ENCODE measurements at places on chromosomes 3 and 15.
A peak's percentile ranks its signal among the peaks of the same experiment; 100 is the strongest.

- DNase-seq: no peak
Observed at GRCh38 chr3:102036472-102036871, 187.2 kb downstream of the NFKBIZ start.

DNA sequence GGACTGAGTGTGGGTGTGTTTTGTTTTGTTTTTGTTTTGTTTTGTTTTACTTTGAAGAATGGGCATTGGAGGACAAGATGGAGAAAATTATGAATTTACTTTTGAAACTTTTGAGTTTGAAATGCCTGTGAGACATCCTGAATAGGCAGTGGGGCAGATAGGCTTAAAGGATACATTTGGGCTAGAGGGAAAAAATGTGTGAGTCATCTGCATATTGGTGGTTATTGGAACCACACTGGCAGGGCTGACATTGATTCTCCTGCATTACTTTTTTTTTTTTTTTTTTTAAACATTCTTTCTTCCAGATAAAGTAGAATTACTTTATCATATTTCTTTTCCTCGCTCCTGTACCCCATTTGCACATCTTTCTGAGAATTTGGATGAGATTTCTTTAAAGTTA lies 56.1 kb downstream of the CALML4 start:
- no peak for DNase-seq

DNA sequence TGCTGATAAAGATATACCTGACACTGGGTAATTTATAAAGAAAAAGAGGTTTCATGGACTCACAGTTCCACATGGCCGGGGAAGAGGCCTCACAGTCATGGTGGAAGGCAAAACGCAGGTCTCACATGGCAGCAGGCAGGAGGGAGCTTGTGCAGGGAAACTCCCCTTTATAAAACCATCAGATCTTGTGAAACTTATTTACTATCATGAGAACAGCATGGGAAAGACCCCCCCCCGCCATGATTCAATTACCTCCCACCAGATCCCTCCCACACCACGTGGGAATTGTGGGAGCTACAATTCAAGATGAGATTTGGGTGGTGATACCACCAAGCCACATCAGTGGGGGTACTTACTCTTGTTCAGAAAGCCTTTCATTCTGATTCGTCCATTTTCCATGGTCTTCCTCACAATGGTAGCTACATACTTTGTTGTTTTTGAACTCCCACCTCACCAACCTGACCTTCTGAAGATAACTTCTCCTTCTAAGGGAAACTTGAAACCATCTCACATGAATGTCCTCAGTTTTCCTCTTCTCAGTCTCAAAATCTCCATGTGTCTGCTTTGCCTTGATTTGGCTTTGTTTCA lies 275.6 kb upstream of the PROK2 start:
- no peak for DNase-seq

DNA sequence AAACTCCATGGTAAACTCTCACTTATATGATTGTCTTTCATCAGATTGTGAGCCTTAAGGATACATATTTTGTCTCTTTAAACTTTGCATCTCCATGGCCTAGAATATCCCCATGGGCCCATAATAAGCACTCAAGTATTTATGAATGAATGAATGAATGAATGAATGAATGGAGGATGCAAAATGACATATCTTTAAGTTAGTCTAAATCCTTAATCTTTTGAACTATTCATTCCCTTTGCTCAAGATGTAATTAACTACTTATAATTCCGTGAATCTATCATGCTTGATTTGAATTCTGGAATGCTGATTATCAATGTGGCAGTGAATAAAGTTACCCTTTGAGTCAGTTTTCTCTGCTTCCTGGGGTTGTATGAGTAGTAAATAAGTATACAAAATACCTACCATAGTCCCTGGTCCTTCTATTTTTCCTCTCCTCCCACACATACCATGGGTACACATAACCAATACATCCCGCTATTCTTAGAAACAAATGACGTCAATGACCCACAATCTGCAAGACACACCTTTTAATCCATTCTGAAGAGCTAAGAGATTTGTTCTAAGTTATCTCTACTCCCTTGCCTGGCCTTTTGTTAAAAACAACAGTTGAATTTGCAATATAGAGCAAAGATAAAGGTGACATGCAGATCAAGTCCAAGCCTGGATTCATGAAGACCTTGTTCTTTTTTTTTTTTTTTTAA lies 94.5 kb downstream of the FBN1 start:
- DNase-seq: no peak

- DNase-seq: no peak
Observed at GRCh38 chr3:164730815-164731360, 347.4 kb downstream of the SI start.

GRCh38 chr3:112550859-112551258 lies 10.9 kb downstream of the ATG3 start:
- no peak for DNase-seq

- no peak for DNase-seq
Observed at GRCh38 chr3:32403663-32404062, 12.0 kb downstream of the CMTM7 start.

DNA sequence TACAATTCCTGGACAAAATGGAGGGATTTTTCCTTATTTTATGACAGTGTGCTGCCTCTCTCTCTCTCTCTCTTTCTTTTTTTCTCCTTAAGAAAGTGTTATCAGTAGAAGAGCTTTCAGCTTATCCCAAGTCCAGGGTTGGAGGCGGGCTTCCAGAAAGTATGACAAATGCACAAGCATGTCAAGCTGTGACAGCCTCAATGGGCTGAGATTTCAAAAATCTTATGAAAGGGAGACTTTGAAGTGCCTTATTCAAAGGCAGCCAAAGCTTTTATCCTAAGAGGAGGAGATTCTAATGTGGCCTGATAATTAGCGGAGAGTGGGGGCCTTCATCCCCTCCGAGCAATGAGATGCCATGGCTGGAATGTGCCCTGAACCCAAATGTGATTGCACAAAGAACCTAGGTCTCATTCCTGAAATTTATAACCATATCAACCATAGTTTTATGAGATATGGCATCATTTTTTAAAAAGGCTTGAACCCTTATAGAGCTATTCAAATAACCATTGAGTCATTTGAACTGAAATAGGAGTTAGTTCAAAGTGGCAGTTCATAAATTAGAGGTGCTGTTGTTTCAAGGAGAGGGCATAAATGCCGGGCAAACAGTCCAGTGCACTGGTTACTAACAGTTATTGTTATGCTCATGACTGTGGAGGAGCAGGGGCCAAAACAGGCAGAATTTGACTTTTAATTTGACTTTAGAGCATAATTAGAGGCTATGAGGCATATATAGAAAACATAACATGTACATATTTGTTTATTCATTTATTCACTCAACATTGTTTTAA lies 261.6 kb upstream of the THRB start:
- DNase-seq: no peak

- DNase-seq: peak; percentile 43
Observed at GRCh38 chr3:117019082-117019713, 309.6 kb downstream of the TUSC7 start.

GRCh38 chr3:133792171-133792763 lies 13.3 kb upstream of the SRPRB start:
- no peak for DNase-seq

GRCh38 chr3:188822004-188822403 lies 349.8 kb upstream of the TPRG1 start:
- DNase-seq: no peak

- no peak for DNase-seq
Observed at GRCh38 chr3:13120928-13121552, 47.8 kb upstream of the IQSEC1 start.

DNA sequence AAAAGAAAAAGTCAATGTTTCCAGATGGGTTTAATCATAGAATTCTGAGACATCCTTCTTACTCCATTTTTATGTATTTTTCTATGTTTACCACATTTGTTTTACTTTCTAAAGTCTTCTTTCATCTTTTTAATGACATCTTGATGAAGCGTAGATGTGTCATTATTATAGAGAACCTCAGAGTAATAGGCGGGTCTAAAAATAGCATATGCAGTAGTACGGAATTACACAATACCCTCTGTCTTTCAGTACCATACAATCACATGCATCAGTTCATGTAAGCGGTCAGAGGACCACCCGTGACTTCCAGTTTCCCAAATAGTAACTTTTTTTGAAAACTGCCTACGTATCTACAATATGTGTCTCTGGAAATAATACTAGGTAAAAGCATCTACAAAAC lies 224.0 kb downstream of the PLOD2 start:
- DNase-seq: no peak

GRCh38 chr15:80105193-80105592 lies 45.7 kb downstream of the ZFAND6 start:
- DNase-seq: no peak

DNA sequence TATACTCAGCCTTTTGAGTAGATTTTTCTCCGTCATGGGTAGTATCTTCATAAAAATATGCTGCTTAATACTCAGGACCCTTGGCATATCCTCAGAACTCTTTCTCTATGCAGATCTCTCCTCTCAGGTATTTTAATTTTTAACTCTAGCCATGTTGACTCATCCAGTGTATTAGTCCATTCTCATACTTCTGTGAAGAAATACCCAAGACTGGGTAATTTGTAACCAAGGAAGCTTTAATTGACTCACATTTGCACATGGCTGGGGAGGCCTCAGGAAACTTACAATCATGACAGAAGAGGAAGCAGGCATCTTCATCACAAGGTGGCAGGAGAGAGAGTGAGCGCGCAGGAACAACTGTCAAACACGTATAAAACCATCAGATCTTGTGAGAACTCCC lies 129.3 kb upstream of the CD96 start:
- DNase-seq: no peak

GRCh38 chr3:186021673-186022362 lies 84.0 kb upstream of the TRA2B start:
- no peak for DNase-seq

DNA sequence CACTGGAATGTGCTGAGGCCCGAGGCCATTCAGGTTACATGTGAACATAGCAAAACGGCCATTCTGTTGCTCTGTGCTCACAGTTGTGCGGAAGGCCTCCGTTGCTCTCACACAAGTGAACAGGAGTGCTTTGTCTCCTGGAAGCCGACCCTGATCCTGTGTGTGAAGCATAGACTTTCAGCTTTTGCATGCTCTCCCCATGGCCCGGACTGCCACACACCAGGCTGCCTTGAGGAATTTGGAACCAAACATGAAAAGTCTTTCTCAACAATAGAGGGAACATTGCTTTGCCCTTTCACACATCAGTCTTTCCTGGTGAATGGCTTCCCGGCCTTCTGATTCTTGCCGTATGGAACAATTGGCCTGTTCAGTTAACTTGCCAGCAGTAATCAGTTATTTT lies 154.8 kb upstream of the LRIG1 start:
- DNase-seq: no peak

- no peak for DNase-seq
Observed at GRCh38 chr15:89672221-89673164, 6.7 kb downstream of the PLIN1 start.

DNA sequence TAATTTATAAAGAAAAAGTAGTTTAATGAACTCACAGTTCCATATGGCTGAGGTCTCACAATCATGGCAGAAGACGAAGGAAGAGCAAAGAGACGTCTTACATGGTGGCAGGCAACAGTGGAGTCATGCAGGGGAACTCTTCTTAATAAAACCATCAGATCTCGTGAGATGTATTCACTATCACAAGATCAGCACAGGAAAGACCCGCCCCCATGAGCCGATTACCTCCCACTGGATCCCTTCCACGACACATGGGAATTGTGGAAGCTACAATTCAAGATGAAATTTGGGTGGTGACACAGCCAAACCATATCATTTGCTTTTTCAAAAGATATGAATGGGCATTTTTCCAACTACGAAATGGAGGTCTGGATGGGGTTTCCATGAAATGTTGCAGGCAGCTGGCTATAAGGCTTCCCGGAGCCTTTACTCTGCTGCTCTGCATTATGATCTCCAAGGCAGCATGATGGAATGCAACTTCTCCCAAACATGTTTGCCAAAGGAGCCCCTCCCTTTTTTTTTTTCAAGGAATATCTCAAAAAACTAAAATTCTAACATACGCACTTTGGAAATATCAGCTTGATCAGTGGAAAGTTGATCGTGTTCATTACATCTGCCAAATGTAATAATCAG lies 189.7 kb downstream of the MEX3B start:
- DNase-seq: no peak

GRCh38 chr3:123246866-123247265 lies 45.1 kb downstream of the SEC22A start:
- no peak for DNase-seq

DNA sequence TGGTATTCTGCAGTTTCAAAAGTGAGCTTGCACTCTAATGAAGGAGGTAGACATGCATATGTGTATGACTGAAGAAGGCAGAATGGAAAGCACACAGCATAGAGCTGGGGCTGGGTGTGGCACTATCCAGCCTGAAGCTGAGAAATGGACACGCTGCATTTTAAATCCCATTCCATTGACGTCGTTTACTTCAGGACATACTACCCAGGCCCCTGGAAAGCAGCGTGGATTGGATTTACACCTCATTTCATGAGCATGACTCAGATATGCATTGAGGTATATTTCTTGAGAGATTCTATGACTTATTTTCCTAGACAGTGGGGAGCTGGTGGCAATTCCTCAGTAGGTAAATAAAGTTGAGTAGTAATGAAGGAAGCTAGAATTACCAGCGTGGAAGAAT lies 101.4 kb downstream of the ABI3BP start:
- no peak for DNase-seq

- DNase-seq: no peak
Observed at GRCh38 chr15:88744548-88745020, 58.7 kb upstream of the ACAN start.

- no peak for DNase-seq
Observed at GRCh38 chr3:142492184-142492583, 44.3 kb upstream of the XRN1 start.

GRCh38 chr3:74808506-74809275 lies 194.2 kb upstream of the CNTN3 start:
- DNase-seq: no peak

GRCh38 chr15:92051716-92052115 lies 198.2 kb downstream of the SLCO3A1 start:
- no peak for DNase-seq

DNA sequence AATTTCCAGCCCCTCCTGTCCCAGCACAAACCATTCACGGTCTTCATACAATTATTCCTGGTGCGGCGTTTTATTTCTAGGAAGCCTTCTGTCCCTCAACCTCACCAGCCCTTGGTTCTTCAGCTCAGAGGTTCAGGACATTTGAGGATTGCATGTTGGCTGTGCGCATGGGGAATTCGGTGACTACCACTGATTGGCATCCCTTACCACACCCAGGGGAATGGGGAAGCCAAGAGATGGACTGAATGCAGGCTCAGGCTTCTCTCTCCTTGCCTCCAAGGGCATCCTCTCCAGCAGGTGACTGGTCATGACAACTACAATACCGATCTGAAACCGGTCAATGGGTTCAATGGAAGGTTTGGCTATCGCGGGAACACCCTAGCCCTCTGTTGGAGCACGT lies 153.8 kb downstream of the MTHFS start:
- DNase-seq: no peak

GRCh38 chr3:77240072-77240650 lies 200.3 kb downstream of the ROBO2 start:
- DNase-seq: no peak

- DNase-seq: no peak
Observed at GRCh38 chr3:126656371-126657134, 1.6 kb upstream of the TXNRD3 start.

- DNase-seq: no peak
Observed at GRCh38 chr3:58066842-58067241, 58.6 kb downstream of the FLNB start.
